Stimulated activated CD4-positive, alpha-beta T cell treated with anti-CD3 and anti-CD28 coated beads, Interleukin-1b, Interleukin-23, amount 100 ng/mL, for 48 hours (primary cell): ENCODE measurements at places on chromosomes 6 and 20.
A peak's percentile ranks its signal among the peaks of the same experiment; 100 is the strongest.

GRCh38 chr6:154268486-154268885 is 88.1 kb downstream of the IPCEF1 start:
- DNase-seq, result no peak

DNA sequence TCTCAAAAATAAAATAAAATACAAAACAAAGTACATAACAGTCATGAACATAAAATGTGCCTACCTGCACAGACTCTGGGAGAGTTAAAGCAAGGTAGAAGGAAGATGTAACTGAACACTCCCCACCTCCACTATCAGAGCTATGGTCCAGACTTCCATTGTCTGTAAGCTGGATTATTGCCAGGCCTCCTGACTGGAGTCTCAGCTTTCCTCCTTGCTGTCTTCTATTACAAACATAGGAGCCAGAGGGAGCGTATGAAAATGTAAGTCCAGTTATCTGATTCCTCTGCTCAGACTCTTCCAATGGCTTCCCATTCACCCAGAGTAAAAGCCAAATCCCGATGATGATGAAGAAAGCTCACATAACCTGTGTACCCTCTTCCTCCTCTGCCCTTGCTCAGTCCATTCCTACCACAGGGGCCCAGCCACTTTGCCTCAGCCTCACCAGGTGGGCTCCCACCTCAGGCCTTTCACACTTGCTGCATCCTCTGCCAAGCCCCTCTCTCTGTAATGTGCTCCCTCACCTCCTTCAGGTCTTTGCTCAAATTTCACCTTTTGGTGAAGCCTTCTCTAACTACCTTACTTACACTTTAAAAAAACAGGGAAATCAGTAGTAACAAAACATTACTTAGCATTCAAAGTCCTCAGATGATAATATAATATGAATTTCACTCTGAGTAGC is 194.1 kb downstream of the RIMS1 start:
- no peak for DNase-seq

- DNase-seq, result no peak
These were observed 66.5 kb downstream of the HECA start for GRCh38 chr6:139201378-139201777.

DNA sequence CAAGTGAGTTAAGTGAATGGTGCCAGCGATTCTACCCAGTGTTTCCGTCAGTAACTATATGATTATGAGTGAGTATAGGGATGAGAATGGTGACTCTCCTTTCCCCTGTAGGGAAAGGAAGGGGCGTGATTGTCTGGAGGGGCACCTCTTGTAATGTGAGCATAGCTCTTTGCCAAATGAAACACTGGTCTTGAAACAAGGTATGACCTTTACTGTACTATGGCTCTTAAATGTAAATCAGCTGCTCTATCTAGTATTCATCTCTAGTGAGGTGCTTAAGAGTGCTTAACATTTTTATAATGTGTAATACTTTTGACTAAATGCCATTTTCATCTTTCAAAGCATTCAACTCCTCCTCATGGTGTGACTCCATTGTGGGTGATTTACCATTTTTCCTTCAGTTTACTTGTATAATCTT is 11.0 kb downstream of the PANK2 start:
- DNase-seq, result no peak

- DNase-seq, result no peak
These were observed 208.6 kb upstream of the AGPAT4 start for GRCh38 chr6:161482517-161482858.

GRCh38 chr6:116764961-116765841 is at the start of gene FAM162B:
Gene FAM162B, minus strand, starts transcription at chr6:116765719. Its CDS starts 143 bp downstream, at chr6:116765576.
- DNase-seq, result peak; percentile 2

- no peak for DNase-seq
These were observed 90.2 kb downstream of the PTPN1 start for GRCh38 chr20:50600281-50600895.

GRCh38 chr20:39853636-39854035 is 835.4 kb downstream of the MAFB start:
- DNase-seq, result no peak

GRCh38 chr20:63014710-63015109 is 7.9 kb upstream of the BHLHE23 start:
- no peak for DNase-seq

GRCh38 chr6:103820148-103820547 is 1039.6 kb downstream of the HACE1 start:
- no peak for DNase-seq

- no peak for DNase-seq
These were observed 39.7 kb upstream of the HTR1B start for GRCh38 chr6:77502981-77503380.

- no peak for DNase-seq
These were observed 133.2 kb downstream of the OPN5 start for GRCh38 chr6:47915017-47915416.

DNA sequence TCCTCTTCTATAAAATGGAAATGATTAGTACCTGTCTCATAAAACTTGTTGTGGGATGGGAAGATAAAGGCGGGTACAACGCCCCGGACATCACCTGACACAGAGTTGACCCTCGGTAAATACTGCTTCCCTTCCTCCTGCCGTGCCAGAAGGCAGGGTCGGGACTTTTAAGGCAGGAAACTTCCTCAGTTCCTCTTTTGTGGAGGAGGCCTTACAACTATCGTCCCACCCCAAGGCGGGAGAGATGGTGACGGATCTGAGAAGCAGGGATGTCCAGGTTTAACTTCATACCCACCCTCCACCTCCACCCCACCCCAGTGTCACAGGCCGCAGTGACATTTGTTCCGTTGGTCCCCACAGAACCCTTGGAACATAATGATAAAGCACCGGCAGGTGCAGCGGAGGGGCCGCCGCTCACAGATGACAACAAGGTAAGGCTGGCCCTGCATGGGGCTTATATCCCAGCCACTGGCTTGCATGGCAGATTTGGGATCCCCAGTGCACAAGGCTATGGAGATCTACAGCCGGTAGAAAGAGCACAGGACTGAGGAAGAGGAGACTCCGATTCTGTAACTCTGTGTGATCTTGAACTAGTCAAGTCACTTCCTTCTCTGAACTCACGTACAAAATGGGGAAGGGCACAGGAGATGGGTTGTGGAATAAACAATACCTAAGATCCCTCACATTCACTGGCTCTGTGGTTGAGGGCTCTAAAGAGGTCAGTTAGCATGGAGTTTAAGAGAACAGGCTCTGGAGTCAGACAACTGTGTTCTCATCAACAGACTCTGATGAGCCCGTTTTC is 764 bp downstream of the DNTTIP1 start:
- no peak for DNase-seq

GRCh38 chr6:155050311-155050710 is 55.2 kb downstream of the TIAM2 start:
- peak; percentile 54 for DNase-seq

- DNase-seq, result no peak
These were observed 309.9 kb upstream of the CDYL start for GRCh38 chr6:4466261-4466660.

DNA sequence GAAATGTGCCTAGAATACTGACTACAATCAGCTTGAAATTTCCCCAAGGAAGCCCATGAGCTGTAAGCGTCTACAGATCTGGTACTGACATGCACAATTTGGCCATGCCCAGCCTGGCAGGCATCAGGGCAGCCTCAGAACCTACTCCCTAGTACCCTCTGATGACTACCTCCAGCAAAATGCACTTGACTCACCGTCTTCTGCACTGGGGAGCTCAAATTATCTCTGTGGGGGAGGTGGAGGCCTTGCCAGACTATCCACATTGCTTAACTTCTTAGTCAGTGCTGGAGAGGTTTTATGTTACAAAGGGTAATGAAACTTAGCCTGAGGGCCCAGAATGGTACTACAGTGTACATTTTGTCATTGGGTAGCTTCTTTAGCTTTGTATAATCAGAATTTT is 126.0 kb upstream of the ADGRF1 start:
- no peak for DNase-seq

- peak; percentile 88 for DNase-seq
These were observed 32.8 kb downstream of the GFOD1 start for GRCh38 chr6:13454286-13455221.

DNA sequence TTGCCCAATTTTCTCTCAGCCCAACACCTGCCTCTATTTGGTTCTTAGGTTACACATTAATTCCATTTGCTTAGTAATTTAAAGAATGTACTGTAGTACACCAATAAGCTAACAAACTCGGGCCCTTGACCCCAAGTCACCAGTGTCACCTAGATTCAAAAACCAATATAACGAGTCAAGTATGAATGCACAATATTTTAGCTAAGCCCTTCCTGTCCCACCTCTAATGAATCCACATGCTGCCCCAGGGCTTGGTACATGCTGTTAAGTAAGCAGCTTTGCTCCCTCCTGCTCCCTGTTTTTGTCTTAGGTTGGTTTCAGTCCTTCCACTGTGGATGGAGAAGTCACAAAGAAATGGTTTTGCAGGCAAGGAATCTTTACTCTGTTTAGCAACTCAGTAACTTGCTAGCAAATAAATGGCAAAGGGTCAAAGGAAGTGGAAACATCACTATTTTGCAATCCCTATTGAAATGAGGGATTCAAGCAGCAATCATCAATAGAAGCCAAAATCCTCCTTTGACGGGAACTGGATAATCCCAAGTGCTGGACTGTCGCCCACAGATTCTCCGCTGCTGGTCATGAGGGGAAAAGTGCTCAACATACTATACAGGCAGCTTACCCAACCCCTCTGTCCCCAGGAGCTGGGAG is 5.0 kb upstream of the MPC1 start:
- no peak for DNase-seq

DNA sequence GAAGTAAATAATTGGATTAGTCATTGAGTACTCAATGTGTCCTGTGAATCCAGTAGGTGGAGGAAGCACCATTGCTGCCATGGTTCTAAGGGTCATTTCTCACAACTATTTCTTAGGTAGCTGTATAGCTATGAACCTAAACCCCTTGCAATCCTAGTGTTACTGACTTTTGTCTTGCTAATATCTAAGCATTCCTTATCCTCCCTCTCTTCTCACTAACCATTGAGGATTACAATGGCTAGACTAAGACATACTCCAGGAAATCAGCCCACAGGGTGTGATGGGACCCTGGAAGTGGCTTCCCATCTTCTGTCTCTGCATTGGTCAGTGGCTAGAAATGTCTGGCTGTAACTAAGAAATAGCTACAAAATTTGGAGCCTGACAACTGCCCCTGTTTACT is 27.3 kb upstream of the FOXA2 start:
- no peak for DNase-seq

GRCh38 chr6:21085643-21086042 is 507.9 kb upstream of the SOX4 start:
- no peak for DNase-seq

DNA sequence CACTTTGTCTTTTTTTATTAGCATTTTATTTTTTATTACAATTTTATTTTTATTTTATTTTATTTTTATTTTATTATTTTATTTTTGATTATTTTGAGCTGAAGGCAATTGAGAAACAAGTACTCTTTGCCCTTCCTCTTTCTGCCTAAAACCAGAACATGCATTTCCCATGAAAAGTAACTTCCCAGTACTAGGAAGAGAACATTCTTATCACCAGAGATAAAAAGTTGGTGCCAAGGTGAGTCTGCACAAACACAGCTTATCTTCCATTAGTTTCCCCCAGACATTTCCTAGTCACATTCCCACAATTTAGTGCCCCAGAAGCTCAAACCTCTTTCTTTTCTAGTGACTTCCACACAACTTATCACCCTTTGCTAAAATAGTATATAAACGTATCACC is 84.8 kb downstream of the CD24 start:
- DNase-seq, result no peak

DNA sequence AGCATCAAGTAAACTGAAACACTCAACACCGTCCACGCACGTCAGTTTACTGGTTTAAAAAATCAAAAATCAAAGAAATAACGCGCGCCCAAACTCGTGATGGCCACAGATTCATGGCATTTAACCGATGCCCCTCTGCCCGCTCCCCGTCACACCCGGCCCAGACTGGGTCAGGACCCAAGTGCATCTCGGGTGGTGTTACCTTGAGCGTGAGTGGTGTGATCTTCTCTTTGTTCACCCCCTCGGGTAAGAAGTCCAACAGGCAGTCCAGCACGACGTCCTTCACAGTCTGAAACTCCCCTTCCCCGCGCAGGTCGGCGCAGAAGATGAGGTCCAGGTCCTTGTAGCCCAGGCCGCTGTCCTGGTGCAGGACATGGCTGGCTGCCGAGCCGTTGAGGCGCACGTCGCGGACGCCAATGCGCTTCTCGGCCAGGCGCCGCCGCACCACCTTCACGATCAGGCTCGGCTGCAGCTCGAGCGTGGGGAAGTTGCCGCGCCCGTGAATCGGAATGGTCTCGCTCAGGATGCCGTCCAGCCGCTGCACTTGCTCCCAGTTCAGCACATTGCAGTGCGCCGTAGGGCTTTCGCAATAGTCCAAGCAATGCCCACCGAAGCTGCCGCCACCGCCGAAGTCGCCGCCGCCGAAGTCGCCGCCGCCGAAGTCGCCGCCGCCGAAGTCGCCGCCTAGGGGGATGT is 945 bp downstream of the TENT5A start:
- DNase-seq, result peak; percentile 13

DNA sequence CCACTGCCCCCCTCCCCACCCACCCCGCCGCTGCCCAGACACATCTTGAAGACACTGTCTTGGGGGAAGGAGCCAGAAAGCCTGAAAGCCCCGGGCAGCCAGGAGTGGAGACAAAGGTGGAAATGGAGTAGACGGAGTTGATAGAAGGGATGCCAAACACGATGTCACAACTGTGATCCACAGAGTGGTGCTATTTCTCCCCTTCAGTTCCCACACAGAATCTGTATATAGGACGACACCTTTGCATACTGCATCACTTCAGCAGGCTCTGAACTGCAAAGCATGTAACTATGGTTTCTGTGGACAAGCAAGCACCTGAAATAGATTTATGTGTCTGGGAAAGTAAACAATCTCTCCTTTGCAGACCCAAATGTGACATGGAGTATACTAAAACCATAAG is 56.4 kb upstream of the F13A1 start:
- no peak for DNase-seq

DNA sequence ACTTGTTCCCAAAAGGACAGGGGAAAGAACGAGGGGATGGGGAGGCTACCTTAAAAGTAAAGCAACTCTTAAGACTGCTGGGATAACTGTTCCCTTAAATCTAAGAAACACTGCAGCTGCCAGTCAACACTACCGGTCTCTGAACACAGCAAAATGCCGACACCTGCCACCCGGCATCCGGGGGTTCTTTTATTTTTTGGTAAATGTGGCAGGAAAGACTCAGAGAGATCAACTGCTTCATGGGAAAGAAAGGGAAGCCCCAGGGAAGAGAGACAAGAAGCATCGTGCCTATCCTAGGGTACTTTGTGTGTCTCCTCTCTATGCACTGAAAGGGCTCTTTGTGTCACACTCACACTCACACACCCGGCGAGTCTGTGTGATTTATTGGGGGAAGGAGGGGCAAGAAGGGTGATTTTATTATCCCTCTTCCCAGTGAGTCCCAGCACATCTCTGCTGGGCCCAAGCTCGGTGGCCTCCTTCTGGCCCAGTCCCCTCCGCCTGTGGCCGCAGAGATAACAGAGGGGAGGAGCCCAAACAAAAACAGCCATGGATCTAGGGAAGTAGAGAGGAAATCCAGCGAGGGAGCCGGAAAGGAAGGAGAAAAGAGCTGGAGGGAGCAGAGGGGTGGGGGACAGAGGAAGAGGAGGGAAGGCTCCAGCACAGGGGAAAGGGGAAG is 1.4 kb downstream of the FYN start:
- DNase-seq, result no peak

DNA sequence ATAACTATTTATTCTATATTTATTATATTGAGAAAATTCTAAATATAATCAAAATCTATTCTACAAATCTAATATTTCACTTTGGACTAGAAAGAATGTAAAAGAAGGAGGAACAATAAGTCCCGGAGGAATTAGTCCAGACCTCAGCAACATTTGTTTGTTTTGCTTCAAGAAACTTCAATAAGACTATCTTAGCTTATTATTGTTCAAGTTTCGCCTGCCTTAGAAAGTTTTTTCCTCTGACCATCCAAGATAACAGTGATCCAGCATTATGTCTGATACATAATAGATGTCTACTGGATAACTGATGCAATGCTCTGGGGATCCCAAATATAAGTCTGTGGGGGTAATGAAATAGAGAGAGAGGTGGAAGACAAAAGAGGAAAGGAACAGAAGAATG is 28.7 kb upstream of the NT5E start:
- no peak for DNase-seq
